ENCODE measurements at places on chromosomes 7 and 10.

DNA sequence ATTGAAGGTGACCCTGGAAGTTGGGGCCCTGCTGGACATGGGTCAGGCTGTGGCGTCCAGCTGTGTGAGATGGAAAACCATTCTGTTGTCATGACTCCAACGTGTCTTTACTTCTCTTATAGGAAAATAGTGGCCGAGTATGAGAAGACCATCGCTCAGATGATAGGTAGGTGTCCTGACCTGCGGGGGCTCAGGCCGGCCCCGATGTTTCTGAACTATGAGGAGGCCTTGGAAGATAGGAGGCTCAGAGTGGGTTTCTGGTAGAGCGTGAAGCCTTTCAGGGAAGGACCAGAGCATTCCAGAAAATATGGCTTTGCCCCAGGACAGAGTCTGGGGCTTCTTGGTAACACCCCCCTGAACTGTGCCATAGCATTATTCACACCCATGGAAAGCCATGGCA, 29.3 kb upstream of the BTBD16 start:
- DNase-seq: no peak

- DNase-seq: no peak
Measured at GRCh38 chr10:68111584-68111983, 2.3 kb downstream of the MYPN start.

DNA sequence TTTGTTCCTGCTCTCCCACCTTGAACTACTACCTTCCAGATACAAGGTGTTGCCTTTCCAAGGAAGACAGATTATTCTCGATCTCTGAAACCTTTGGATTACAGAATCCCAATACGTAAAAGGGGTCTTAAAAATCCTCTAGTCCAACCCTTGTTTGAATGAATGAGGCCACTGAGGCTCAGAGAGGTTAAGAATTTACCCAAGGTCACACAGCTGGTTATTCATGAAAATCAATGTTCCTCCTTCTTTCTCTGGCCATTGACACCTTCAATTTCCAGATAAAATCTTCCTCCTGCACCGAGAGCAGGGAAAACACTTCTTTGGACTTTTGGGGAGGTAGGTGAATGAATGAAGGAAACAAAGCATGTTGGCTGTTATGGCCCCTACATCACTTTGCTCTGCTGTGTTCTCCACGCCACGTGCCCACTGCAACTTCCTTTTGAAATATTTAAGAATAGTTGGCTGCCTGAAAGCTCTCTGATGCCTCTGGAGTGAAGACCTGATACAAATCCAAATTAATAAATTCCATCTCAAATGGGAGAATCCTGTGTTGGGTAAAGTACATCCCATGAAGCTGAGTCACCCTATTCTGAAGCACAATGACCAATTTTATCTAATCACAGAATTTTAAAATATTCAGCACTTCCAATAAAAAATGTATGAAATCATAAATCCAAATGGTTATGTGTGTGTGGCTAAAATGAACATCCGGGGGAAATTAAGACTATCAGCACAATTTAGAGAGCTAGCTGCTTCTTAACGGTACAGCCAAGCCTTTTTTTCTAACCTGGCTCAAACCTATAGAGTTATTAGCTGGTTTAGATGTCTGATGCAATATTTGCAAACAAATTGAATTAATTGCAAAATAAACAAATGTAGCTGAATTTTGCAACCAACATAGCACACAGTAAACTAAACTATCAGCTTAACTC, 7.3 kb downstream of the SVIL start:
- no peak for DNase-seq

- no peak for DNase-seq
Measured at GRCh38 chr10:1575481-1576244, 161.7 kb downstream of the ADARB2 start.

DNA sequence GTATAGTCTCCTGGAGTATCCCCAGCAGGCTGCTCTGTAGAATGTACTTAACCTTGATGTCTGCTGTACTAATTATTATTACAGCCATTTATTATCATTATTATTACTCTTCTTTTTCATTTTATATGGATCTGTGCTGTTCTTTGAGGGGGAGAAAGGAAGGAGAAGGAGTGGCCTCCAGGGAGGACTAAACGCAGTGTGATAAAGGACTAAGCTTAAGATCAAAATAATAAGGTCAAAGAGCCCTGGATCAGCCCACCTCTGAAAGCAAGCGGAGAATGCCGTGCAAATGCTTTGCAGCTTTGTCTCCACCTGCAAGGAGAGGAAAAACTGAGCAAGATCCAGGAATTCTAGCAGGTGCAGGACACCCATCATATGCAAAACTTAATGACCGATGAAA, 65.3 kb downstream of the RELN start:
- no peak for DNase-seq

- DNase-seq: no peak
Measured at GRCh38 chr10:99799613-99800012, 17.2 kb downstream of the ABCC2 start.

All from stimulated activated CD4-positive, alpha-beta T cell treated with anti-CD3 and anti-CD28 coated beads, Interleukin-4, amount 100 ng/mL, for 4 hours (primary cell).